ENCODE measurements at places on chromosomes 7 and 10.

GRCh38 chr7:141114029-141114664 is 40.3 kb downstream of the TMEM178B start:
- DNase-seq: no peak

DNA sequence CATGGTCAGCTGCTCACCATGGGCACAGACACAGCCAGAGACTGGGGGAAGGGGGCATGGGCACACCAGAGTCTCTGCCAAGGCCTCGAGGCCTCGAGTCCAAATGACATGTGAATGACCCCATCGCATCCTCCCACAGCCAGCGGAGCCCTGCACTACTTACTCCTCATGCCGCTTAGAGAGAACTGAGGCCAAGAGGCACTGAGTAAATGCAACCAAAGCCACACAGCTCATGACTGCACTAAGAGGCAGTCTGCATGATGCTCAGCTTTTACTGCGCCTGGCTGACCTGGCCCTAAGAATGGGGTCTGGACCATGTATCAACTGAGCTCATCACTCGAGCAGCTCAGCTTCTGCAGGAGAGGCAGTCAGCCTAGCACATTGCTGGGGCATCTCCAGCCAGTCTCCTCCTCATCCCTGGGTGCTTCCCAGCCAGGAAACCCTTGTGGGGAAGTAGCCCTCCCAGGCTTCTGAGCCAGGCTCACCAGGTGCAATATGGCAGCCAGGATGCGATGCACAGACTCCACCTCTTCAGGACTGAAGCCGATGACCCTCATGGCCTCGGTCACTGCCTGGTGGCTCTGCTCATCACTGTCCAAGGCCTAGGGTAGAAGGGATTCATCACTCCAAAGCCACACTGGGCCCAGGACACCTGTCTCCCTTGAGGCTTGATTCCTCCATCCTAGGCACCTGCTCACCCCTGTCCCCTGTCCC is 7.5 kb downstream of the MYO1G start:
- DNase-seq: no peak

GRCh38 chr7:94928168-94928707 is 20.8 kb downstream of the PPP1R9A start:
- no peak for DNase-seq

DNA sequence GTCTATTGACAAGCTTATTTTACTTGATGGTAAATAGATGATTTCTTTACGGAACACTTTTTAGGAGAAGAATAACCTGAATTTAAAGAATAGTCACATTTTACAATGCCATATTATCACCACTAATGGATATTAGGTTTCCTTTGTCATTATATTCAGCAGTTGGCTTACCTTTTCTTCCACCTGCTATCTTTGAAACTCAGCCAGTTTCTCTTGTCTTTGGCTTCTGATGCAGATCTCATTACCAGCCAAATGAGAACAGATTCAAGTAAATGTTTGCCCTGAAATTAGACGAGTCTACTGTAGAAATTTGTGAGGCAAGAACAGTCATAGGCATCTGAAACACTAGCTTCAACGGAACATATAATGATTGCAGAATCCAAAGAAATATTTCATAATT is 85.5 kb upstream of the OIT3 start:
- no peak for DNase-seq

DNA sequence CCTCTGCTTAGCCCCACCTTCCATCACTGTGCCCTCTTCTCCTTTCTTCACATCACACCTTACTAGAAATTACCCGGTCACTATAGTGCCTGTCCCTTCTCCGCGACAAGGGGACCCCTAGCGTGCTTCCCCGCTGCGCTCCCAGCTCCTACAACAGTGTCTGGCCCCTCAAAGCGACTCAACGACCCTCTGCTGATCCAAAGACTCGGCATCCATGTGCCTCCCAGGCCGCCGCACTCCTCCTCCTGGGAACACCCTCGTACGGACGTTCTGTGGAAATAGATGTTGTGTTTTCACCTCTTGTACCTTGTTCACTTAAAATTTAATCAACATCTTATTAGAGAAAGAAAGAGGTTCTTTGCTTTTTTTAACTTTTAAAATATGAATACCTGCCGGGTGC is 463.5 kb downstream of the DNAJB6 start:
- no peak for DNase-seq

DNA sequence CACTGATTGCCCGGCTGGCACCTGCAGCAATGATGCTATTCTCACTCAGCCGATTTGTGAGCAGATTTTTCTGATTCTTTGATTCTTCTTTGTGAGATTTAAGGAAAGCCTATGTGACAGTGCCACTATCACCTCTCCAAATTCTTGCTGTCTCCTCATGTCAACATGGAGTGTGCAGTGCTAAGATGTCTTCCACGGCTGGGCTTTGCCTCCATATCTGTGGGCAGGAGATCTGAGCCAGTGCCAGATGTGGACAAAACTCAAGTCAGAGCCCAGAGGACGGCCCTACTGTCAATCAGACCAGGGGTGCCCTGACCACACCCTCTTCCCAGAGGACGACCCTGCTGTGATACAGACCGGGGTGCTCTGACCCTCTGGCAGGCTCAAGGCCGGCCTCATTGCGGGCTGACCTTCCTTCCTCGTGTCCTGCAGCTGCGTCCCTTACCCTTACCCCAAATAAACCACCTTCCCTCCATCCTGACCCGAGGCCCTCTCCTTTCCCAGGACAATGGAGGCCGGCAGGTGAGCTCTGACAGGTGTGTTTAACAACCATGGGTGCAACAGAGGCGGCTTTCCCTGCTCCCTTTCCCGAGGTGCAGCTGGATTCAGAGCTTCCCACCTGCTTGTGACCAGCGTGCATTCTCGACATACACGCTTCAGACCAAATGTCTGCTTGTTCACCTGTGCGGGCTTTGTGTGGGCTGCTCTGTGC is 221.4 kb downstream of the ADARB2 start:
- DNase-seq: no peak

- no peak for DNase-seq
Measured at GRCh38 chr10:12423896-12424295, 74.5 kb downstream of the CAMK1D start.
